Activated CD8-positive, alpha-beta memory T cell treated with anti-CD3 and anti-CD28 coated beads for 24 hours (primary cell): ENCODE measurements at places on chromosomes 3 and 15.

DNA sequence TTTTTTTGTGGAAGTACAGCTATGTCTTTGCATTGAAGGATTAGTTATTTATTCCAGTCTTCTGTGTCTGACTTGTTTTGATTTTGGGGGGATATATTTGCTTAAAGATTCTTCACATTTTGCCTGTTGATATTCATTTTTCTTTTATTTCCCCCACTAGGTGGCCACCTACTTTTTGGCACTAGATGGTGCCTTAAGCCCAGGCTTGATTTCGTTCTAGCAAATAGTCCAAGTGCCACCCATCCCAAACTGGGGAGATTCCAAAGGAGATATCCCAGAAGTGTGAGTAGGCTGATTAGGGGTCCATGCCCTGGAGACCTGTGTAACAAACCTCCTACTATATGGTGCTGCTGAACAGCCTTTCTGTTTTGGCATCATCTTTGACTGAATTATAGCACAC lies 80.0 kb upstream of the SPATA16 start:
- DNase-seq: no peak

DNA sequence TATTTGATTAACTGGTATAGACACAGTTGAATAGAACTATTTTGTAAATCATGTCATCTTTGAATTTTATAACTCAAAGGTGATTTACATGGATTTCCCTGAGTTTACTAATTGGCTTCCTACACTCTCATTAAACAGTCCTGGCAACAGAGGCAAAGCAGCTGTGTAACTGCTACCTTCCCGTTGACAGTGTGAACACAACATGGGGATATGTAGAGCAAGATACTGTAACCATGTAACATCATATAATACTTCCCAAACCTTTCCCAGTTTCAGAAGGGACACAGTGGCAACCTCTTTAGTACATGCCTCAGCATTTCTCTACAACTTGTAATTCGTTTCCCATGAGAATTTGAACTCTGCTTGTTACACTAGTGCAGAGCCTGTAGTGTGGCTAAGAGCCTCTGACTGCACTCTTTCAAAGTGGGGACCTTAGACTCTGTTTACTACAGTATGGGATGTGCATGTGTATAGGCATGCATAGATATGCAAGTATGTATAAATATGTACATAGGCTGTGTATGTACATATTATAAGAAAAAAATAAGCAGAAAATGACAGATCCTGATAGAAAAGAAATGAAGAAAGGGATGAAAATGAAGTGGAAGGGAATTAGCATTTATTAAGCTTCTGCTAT lies 299.3 kb downstream of the SLC9A9 start:
- no peak for DNase-seq

DNA sequence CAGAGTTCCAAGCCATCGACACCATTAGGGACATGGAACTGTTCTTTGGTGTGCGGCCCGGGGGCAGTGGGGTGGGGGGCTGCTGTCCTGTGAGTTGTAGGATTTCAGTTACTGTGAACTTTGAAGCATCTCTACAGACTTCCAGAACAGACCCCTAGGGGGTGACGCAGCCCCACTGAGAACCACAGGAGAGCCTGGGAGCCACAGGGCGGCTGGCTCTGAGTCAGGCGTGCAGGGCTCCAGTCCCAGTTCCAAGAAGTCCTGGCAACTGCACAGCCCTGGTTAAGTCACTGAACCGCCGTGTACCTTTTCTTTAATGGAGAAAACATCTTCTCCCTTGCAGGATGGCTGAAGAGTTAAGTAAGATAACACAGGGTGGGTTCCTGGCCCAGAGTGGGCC lies 23.5 kb upstream of the LRTM1 start:
- DNase-seq: no peak

DNA sequence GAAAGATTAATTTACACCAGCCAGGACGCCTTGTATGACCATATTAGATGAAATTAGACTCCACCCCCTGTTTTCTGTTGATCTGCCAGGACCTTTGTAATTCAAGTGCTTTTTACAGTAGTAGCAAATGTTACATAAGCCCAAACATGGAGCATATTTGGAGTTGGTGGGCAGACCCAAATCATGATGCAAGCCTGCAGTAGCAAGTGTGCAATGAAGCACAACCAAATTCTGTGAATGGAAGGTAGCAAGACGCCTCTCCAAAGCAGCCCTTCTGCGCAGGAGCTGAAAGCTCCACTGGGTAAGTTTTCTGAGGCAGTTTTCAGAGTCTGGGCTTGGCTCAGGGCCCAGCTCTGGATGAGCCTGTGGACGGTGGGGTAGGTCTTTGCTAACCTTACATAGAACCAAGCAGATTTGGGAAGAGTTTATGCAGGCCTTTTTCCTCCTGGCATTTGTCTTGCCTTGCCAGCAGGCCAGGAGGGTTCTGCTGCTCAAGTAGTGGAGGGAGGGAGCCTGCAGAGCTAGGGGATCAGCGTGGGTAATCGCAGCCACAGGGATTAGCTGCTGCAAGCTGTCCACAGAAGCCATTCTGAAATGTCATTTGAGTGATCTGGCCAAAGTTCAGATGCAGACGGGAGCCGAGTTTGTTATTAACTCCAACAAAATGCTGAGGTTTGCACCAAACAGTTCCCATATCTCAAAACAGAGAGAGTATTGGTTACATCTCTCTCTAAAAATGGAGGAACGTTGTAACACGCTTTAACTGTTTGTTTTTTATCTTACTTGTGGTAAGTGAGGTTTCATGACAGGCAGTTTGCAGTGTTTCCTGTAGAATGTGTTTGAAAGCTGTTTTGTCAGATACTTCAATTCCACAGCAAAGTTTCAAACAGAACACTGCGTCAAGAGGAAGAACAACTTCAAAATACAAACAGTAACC lies 55.4 kb downstream of the PSMD6 start:
- DNase-seq: peak; percentile 67

DNA sequence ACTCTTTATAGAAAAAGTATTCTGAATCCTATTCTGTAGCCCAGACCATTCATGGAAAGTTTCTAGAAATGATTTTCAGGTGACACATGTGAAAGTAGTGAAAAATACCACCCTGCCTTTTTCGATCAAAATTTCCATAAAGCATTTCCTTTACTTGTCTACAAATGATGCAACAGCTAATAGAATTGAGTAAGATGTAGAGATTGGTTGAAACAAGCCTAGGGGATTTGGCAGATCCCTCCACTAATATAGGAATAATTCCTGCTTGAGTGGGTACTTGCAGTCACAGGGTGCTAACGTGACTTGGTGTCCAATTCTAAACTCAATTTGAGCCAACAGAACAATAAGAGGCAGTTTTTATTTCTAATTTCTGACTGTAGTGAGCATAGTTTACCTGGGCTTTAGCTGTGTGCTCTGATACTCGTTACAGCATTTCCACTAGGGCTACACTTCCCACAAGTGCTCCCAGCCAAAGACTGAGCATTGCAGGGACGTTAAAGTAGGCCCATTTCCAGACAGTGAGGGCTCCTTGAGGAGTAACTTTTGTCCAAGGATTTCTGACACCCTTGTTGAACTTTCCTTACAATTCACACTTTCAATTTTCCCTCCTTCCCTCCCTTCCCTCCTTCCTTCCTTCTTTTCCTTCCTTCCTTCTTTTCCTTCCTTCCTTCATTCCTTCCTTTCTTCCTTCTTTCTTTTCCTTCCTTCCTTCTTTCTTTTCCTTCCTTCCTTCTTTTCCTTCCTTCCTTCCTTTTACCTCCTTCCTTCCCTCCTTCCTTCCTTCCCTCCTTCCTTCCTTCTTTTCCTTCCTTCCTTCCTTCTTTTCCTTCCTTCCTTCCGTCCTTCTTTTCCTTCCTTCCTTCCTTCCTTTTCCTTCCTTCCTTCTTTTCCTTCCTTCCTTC lies 53.9 kb upstream of the TP63 start:
- DNase-seq: no peak
